ENCODE measurements at places on chromosomes 5 and 9.

- no peak for DNase-seq
These were observed 12.5 kb upstream of the SSBP2 start for GRCh38 chr5:81763294-81763928.

DNA sequence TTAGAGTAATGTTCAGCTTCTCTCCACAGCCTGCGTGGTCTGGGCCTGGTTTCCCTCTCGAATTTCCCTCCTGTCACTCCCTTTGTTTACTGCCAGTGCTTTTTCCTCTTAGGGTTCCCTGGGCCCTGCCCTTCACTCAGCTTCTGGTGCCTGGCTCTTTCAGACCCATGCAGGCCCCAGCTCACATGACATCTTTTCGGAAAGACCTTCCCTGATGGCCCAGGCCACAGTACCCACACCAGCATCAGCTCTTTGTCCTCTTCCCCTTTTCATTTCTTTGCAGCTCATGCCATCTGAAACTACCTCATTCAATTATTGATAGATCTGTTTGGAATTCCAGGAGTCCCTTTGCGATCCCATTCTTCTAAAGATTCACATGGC, 68.1 kb upstream of the ABL1 start:
- DNase-seq: no peak

DNA sequence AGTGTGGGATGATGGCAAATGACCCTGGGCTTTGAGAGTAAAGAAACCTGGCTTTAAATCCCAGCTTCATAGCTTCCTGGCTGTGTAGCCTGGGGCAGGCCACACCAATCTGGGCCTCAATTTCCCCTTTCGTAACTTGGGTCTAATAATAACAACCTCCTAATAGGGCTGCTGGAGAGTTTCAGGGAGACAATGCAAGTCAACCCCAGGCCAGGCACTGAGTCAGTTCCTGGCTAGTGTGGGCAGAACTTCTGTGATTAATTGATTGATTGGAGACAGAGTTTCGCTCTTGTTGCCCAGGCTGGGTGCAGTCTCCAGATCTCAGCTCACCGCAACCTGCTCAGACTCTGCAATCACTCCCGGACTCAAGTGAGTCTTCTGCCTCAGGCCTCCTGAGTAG, 3.3 kb upstream of the SH2D3C start:
- no peak for DNase-seq

DNA sequence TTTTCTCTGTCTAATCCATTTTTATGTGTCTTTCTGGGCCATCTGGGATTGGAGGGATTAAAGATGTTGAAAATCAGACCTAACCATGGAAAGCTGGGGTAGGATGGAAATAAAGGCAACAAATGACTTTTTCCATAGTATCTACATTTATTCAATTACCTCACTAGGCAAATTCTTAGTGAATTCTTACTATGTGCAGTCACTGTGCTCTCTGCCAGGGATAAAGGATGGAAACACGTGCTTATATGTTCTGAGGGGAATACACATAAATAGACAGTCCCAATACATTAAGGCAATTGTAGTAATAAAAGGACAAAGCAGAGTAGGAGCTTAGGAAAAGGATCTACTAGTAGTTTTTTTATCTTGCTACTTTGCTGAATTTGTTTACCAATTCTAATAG, 214.2 kb downstream of the PRR16 start:
- DNase-seq: no peak

GRCh38 chr9:127360829-127361228, 36.1 kb upstream of the SLC2A8 start:
- no peak for DNase-seq

- DNase-seq: no peak
These were observed 7.0 kb downstream of the NOXA1 start for GRCh38 chr9:137429974-137430722.

DNA sequence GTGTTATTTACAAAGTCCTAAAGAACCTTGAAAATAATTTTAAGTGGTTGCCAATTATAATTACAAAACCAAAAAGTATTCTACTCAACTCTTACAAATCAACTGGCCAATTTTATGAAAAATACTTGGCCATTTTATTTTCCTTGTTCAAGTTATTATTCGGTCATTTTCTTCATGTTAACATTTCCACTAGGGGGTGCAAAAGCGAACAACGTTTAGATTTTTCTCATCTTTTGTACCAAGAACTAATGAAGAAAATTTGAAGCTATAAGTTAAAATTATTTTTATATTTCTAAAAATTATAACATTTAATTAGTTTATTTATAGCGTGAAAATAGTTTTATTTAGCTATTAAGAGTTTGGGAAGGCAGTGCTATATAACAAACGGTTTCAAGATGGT, 1453.3 kb downstream of the MAT2B start:
- no peak for DNase-seq
